Left kidney (tissue), 8 donors: ENCODE measurements at places on chromosomes 3 and 15.

- no peak for DNase-seq
Observed at GRCh38 chr15:79060175-79060574, 30.4 kb downstream of the RASGRF1 start.

DNA sequence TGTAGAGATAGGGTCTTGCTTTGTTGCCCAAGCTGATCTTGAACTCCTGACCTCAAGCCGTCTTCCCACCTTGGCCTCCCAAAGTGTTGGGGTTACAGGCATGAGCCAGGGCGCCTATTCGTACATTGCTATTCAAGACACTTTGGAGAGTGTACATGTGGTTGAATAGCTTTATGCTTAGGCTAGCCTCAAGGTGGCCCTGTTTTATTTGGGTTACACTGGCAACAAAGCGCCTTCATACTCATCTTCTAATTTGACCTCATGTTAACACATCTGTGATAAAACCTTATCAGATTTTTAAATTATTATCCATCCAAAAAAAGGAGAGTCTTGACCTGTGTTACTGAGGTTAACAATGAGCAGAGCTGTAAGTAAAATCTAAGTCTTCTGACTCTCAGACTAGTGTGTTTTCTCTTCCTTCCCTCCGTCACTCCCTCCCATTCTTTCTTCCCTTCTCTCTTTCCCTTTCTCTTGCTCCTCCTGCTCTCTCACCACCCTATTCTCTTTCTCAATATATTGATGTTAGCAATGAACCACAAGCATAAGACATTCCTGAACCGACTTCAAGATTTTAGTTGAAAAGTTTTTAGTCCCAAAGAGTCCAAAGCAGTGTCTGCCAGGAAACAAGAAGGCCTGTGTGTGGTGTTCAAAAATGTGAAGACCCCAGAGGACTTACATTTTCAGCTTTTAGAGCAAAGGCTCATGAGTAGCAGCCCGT is 603.7 kb upstream of the CFAP20DC start:
- no peak for DNase-seq

DNA sequence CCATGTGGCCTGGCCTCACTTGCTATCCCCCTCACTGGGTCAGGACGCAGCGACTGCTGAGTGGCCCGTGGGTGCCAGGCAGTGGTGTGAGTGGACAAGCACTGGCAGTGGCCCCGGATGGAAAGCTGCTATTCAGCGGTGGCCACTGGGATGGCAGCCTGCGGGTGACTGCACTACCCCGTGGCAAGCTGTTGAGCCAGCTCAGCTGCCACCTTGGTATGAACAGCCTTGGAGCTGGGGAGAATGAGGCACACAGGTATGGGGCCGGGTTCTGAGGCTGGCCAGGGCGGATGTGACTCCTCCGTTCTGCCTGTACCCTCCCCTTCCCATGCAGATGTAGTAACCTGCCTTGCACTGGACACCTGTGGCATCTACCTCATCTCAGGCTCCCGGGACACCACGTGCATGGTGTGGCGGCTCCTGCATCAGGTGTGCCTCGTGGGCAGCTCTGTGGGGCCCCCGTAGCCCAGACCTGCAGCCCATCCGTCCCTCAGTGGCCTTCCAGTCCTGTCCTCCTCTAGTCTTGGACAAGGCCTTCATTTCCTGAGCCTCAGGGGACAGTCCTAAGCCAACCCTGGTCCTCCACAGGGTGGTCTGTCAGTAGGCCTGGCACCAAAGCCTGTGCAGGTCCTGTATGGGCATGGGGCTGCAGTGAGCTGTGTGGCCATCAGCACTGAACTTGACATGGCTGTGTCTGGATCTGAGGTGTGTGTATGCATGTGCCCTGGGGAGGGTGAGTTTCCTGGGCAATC is 28.2 kb downstream of the NBEAL2 start:
- DNase-seq = no peak

GRCh38 chr3:37562876-37563275 is 298.8 kb upstream of the CTDSPL start:
- no peak for DNase-seq

DNA sequence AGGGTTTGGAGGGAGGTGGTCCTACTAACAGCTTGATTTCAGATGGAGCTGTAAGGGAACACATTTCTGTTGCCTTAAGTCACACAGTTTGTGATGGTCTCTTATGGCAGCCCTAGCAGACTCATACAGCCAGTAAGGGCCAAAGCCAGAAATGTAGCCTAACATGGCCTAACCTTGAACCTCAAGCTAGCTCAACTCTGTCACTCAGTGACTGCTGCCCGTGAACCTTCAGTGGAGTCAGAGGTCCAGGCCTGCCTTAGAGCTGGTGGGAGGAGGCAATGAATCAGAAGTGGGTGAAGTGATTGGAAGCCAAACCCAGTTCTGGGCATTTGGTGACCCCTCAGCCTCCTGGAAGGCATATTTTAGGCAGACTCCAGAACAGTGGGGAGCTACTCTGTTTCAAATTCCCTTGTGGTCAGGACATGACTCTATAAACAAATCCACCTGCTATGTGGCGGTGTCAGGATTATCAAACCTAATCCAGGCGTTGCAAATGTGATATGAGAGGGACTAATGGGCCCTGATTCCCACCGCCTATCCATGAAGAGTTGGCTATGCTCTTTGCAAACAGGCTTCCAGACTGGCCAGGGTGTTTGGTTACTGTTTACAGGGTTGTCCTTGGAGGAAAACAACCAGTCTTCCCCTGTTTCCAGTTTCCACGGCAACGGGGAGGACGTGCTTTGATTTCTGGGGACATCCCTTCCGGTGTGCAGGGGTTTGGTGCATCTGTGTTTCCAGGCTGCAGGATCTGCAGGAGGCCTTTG is 105.9 kb upstream of the AGBL1 start:
- DNase-seq = peak; percentile 63

- no peak for DNase-seq
Observed at GRCh38 chr3:196519718-196520082, 4.6 kb upstream of the SMCO1 start.

DNA sequence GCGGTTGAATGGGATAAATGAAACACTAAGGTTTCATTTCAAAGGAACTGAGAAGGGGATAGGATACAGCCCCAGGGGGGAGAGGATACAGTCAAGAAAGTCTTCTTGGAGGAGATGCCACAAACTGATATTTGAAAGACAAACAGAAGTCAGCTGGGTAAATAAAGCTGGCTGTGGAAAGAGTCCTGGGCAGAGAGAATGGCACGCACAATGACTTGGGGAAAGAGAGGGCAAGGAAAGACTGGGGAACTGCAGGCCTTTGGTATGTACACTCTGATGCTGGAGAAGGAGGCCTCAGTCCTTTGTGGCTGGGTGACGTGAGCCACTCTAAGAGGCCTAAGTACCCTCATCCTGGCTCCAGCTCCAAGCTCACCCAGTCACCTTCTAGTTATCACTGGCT is 45.2 kb upstream of the LMCD1 start:
- DNase-seq = no peak

- DNase-seq = no peak
Observed at GRCh38 chr3:38036906-38037305, 2.1 kb upstream of the DLEC1 start.

GRCh38 chr3:9172851-9173321 is 76.6 kb downstream of the SRGAP3 start:
- no peak for DNase-seq

GRCh38 chr15:39616731-39617455 is 36.0 kb downstream of the THBS1 start:
- no peak for DNase-seq

DNA sequence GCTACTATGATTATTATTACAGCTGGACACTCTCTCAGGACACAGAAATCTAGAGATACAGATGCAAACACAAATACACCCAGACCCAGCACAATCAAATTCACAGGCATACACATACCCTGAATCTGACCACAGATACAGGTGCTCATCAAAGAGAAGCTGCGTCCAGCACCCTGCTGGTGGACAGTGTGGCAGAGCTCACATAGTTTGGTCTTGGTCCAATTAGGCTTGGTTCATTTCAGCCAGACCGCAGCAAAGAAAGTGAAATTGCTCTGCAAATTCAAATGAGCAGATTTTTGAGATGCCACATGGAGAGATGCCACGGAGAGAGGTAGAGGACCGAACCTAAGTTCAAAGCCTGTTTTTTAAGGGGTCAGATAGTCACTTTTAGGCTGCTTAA is 55.6 kb downstream of the ANAPC13 start:
- DNase-seq = no peak

DNA sequence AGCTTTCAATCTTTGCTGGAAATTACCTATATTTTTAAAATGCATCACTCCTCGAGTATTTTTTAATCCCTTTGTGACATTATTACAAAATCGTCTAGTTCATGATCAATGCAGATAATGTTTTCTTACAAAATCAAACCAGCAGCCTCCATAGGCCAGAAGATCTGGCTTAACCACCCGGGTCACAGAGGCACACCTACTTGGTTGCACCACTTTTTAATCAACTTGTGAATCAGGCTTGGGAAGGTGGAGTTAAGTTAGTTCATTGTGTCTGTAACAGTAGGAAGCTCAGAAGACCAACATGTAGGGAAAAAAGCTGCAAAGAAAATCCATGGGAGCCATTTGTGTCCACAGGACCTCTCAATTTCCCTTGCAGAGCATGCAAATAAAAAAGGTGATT is 148.0 kb downstream of the TP63 start:
- no peak for DNase-seq

- DNase-seq = no peak
Observed at GRCh38 chr3:140931016-140931454, 10.6 kb upstream of the SLC25A36 start.

GRCh38 chr3:188220988-188221818 is 67.2 kb downstream of the LPP start:
- no peak for DNase-seq

GRCh38 chr15:64163659-64164362 is 989 bp upstream of the PPIB start:
- no peak for DNase-seq

- DNase-seq = peak; percentile 45
Observed at GRCh38 chr3:104596551-104596950, 770.2 kb upstream of the ALCAM start.

DNA sequence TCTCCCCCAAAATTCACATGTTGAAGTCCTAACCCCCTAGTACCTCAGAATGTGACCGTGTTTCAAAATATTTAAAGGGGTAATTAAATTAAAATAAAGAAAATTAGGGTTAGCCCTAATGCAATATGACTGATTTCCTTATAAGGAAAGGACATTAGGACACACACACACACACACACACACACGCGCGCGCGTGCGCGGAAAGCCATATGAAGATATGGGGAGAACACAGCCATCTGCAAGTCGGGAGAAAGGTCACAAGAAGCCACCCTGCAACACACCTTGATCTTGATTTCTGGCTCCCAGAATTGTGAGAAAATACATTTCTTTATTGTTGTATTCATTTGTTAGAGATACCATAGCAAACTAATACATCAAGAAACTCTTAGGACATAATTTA is 54.6 kb upstream of the STXBP5L start:
- DNase-seq = no peak

GRCh38 chr3:69299344-69299743 is 86.5 kb downstream of the FRMD4B start:
- no peak for DNase-seq

DNA sequence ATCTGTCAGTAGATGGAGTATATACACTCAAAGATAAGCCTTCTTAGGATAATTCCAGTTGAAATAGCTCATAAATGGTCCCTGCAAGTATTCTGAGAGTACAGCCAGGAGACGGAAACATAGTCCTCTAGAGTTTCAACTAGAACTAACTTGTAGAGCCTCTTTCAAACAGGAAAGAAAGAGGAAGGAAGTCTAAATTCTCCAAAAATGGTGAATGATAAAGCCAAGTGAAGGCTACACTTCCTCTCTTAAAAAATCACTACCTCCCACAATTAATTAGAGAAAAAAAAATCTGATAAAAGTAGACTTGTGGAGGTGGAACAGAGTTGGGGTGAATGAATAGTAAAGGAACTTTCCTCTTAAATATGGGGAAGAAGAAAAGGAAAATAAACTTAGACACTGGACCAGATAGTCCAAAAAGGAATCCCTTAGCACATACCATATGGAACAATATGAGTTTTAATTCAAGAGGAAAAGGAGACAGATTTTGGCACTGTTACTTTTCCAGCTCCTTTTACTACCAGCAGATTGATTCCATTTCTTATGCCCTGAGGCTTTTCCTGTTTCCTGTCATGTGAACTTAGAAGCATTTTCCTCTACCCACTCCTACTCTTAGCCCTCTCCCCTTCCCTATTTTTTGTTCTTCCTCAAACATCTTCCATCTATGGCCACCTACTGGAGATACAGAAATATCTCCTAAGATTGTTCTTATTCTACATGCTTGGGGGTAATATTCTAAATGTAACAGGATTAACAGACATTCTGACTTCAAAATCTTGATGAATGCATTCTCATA is 207.6 kb downstream of the CHST2 start:
- no peak for DNase-seq

DNA sequence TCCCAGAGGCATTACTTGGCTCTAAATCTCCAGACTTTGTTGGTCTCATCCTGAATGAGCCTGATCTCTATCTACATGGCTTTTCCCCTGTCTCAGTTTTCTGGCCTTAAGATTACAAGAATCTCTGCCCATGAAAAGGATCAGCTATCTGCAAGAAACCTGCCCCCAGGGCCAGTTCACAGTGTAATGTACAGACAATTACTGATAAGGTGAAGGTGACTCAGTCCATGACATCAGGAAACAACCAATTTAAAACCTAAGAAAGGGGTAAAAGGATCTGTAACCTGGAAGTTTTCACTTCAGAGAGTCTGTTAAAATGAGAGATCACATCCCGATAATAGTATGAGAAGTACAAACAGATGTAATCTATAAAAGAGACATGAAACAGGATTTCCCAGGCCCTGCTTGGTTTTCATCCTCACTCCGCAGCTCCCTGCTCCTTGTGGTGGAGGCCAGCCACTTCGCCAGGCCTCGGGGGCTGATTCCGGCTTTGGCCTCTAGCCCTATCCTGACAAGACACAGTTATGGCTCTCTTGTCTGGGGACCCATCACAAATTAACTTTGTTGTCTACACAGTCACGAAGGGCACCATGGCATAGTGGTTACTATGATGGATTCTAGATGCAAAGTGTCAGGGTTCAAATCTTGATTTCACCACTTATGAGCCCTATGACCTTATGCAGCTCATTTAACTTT is 136.9 kb downstream of the THSD4 start:
- no peak for DNase-seq

GRCh38 chr3:61239871-61240270 is 11.4 kb downstream of the FHIT start:
- DNase-seq = no peak
